ENCODE measurements at places on chromosomes 11 and 22.

- DNase-seq = no peak
Measured at GRCh38 chr11:38510041-38510440, 1912.0 kb upstream of the RAG2 start.

GRCh38 chr11:64976651-64977050, 4.7 kb upstream of the MAJIN start:
- DNase-seq = no peak

DNA sequence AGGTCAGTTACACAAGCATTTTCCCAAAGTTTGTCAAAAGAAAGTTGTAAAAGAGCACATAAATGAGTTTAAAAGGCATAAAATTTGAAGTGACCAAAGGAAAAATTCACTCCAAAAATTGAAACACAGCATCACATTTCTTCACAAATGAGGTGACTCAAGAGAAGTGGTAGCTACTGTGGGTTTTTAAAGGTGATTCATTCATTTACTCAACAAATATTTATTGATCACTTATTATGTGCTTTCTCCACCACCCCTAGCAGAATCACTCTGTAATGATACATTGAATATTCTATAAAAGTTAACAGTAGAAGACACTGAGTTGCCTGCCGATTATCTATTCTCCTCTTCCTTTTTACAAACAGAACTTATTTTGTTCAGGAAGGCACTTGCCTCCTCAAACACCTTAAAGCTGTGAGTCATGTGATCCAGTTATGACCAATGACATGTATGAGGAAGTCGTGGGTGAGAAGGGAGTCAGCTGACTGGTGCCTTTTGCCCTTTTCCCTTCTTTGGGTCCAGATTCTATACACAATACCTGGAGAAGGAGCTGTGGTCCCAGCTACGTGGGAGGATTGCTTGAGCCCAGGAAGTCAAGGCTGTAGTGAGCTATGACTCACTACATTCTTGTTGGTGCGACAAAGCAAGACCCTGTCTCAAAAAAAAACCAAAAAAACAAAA, 67.7 kb upstream of the CLNS1A start:
- peak; percentile 58 for DNase-seq

DNA sequence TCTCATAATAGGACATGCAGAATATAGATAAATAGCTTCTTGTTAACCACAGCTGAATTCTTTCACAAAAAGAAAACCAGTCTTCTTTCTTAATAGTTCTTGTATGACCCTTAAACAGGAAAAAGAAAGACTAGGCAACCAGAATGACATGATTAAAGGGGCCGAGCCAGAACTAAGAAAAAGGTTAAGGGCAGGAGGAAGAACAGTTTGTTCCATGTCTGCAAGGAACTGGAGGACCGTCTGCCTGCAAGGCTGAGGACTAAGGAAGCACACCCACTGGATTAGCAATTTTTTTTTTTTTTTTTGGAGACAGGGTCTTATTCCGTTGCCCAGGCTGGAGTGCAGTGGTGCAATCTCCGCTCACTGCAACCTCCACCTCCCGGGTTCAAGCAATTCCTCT, 26.0 kb upstream of the TMPRSS5 start:
- DNase-seq = no peak

Data from mammary epithelial cell (primary cell).